ENCODE measurements at places on chromosomes 5 and 9. TPM values are rescaled to one million over a fixed set of nuclear protein-coding genes. Genes with fewer than 3 reads are reported as not detected.

DNA sequence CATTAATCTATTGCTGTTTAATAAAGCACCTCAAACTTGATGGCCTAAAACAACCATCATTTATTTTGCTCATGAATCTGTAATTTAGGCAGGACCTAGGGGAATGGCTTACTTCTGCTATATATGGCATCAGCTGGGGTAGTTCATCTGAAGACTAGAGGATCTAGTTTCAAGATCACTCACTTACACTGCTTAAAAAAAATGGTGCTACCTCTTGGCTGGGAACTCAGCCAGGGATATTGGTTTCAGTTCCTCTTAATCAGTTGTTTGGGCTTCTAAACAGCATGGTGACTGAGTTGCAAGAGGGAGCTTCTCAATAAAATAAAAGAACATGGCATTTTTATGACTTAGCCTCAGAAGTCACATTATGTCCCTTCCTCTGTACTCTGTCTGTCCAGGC lies 142.0 kb downstream of the FAM114A2 start:
- DNase-seq: no peak

- no peak for DNase-seq
Measured at GRCh38 chr9:34732478-34732877, 22.5 kb upstream of the CCL21 start.

- DNase-seq: no peak
Measured at GRCh38 chr5:179374506-179375235, 29.4 kb upstream of the ADAMTS2 start.

DNA sequence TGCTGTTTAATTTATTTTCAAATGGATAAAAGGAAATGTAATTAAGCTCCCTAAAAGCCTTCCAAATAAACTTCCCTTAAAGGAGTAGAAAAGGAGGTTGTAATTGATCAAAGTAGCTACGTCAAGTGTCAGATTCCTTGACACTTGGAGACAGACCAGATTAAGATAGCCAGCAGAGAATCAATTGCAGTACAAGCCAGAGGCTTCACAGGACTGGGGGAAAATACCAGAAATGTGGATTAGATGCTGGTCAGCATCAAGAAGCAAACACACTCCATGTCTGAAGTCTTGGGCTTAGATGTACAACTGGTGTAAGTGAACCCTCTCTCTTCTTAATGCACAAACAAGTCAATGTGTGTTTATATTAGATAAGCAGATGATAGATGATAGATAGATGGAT lies 184.9 kb upstream of the TAS2R1 start:
- DNase-seq: no peak

- DNase-seq: no peak
Measured at GRCh38 chr5:177359860-177360259, 2.1 kb downstream of the RGS14 start.

GRCh38 chr5:57825031-57825686 lies 342.5 kb upstream of the ACTBL2 start:
- DNase-seq: no peak

GRCh38 chr5:17620627-17621026 lies 10.4 kb downstream of the TAF11L12 start:
- no peak for DNase-seq

- DNase-seq: no peak
Measured at GRCh38 chr5:141369994-141370848, at the start of gene PCDHGB3. Gene PCDHGB3, plus strand, starts transcription at chr5:141370242. Its CDS starts 153 bp downstream, at chr5:141370395.

DNA sequence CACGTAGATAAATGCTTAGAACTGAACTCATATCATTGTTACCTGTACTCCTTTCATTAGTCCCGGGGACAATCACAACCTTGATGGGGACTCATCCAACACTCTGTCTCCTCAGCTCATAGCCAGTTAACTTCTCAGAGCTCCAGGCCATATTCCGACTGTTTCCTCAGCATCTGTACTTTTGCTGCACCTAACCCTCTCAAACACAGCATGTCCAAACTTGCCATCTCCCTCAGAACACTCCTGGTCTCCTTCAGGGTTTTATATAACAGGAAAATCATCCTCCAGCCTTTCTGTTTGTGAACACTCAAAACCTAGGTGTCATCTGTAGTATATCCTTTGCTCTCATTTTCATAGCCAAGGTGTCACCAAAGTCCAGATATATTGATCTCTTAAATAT lies 150.5 kb downstream of the CDH6 start:
- DNase-seq: no peak

- peak; percentile 86 for DNase-seq
Measured at GRCh38 chr5:172697123-172698121, 56.4 kb downstream of the NEURL1B start.

IRX4 gene
- 30.0 TPM for total RNA-seq

CDX1 gene
- total RNA-seq: not detected

CDH9 gene
- total RNA-seq: not detected
